Muscle of leg (tissue), 16 donors: ENCODE measurements at places on chromosomes 7 and 10. TPM values are rescaled to one million over a fixed set of nuclear protein-coding genes. Genes with fewer than 3 reads are reported as not detected.

DNA sequence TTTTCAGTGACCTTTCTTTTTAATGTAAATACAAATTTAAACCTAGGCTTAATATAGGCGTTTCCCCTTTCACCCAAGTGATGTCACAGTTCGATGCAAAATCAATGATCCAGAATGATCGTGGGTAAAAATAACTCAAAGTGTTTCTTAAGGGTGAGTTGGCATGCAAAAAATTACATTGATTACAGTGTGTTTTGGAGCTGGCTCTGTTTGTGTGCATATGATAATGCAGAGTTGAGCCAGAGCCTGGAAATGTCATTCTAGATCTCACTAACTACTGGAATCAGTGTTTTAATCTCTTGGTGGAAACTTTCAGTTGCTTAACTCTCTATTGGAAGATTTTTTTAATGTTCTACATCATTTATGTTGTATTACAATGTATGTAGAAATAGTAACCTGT is 72.5 kb upstream of the MXI1 start:
- H3K4me1 ChIP-seq = no peaks in the 10 kb centered on the region
- no peak for DNase-seq
- no peak overlapping the region for H3K27ac ChIP-seq
- no peak overlapping the region for H3K4me3 ChIP-seq
- H3K36me3 ChIP-seq = peaks cover 13% of the 10 kb centered on the region

- H3K27ac ChIP-seq = no peak overlapping the region
- no peaks in the 10 kb centered on the region for H3K4me1 ChIP-seq
- peaks cover 2% of the 10 kb centered on the region for H3K27me3 ChIP-seq
These were observed 25.6 kb downstream of the CDNF start for GRCh38 chr10:14812271-14812670.

- H3K36me3 ChIP-seq = no peaks in the 10 kb centered on the region
- no peaks in the 10 kb centered on the region for H3K4me1 ChIP-seq
- no peak for DNase-seq
- H3K4me3 ChIP-seq = no peak overlapping the region
- no peaks in the 10 kb centered on the region for H3K27me3 ChIP-seq
- H3K27ac ChIP-seq = no peak overlapping the region
These were observed 139.9 kb upstream of the ADCY1 start for GRCh38 chr7:45434167-45434784.

DNA sequence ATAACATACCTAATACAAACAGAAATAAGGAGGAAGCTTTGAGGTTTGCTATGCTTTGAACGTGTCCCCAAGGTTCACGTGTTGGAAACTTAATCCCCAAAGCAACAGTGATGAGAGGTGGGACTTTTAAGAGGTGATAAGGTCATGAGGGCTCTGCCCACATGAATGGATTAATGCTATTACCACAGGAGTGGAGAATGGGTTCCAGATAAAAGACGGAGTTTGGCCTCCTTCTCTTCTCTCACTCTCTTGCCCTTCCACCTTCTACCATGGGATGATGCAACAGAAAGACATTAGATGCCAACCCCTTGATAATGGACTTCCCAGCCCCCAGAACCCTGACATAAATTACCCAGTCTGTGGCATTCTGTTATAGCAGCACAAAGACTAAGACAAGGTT is 9.6 kb downstream of the ITGB1 start:
- DNase-seq = no peak
- peaks cover 3% of the 10 kb centered on the region for H3K4me1 ChIP-seq
- H3K27me3 ChIP-seq = no peaks in the 10 kb centered on the region
- no peak overlapping the region for H3K4me3 ChIP-seq

GRCh38 chr7:81014266-81014665 is 95.4 kb upstream of the SEMA3C start:
- no peaks in the 10 kb centered on the region for H3K27me3 ChIP-seq
- H3K4me1 ChIP-seq = no peaks in the 10 kb centered on the region
- no peak overlapping the region for H3K27ac ChIP-seq
- no peak for DNase-seq

GRCh38 chr7:22400936-22401553 is 44.1 kb upstream of the RAPGEF5 start:
- no peaks in the 10 kb centered on the region for H3K36me3 ChIP-seq
- no peaks in the 10 kb centered on the region for H3K27me3 ChIP-seq
- H3K27ac ChIP-seq = no peak overlapping the region
- H3K4me1 ChIP-seq = no peaks in the 10 kb centered on the region
- DNase-seq = no peak

DNA sequence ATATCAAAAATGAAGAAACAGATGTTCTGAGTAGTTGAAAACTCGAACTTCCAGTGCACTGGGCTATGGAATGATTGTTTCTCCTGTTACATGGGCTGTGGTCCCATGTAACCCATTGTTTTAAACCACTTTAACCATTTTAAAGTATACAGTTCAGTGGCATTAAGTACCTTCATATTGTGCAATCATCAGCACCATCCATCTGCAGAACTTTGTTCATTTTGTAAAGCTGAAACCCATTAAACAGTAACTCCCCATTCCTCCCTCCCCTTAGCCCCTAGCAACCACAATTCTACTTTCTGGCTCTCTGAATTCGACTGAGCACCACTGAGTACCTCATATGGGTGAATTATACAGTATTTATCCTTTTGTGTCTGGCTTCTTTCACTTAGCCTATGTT is 217.4 kb downstream of the LRMDA start:
- DNase-seq = no peak
- peaks cover 7% of the 10 kb centered on the region for H3K4me1 ChIP-seq
- no peaks in the 10 kb centered on the region for H3K27me3 ChIP-seq
- H3K36me3 ChIP-seq = no peaks in the 10 kb centered on the region
- H3K27ac ChIP-seq = no peak overlapping the region

Gene CCT6A
- total RNA-seq = 103 TPM

Gene NPFFR1
- total RNA-seq = not detected

Gene NSUN6
- 16.5 TPM for total RNA-seq

Gene RTKN2
- total RNA-seq = 2.4 TPM

Gene AGR2
- total RNA-seq = 7.2 TPM

Gene ACBD7
- total RNA-seq = 1.6 TPM

Gene PON3
- total RNA-seq = 5.0 TPM

Gene HTR5A
- not detected for total RNA-seq

Gene MYO1G
- 0.58 TPM for total RNA-seq

Gene GRID2IP
- total RNA-seq = 0.09 TPM
